ENCODE measurements at places on chromosomes 7 and 10.

DNA sequence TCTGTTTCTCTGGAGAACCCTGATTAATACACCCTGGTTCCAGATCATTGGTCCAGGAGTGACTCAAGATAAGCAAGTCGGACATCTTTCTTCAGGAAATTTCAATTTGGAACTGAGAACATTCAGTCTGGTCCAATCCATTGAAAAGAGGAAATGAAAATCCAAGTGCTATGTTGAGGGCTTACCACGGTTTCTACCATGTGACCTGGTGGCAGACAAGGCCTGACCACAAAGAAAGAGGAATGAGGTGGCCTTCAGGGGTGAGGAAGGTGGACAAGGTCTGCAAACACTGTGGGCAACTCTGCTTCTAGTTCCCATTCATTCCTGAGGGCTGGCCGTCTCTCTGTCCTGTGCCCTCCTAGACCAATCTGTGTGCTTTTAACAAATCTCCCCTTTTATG, 149.2 kb upstream of the GHITM start:
- no peak for DNase-seq

GRCh38 chr7:116950889-116951351, 2.4 kb upstream of the ST7 start:
- no peak for DNase-seq

DNA sequence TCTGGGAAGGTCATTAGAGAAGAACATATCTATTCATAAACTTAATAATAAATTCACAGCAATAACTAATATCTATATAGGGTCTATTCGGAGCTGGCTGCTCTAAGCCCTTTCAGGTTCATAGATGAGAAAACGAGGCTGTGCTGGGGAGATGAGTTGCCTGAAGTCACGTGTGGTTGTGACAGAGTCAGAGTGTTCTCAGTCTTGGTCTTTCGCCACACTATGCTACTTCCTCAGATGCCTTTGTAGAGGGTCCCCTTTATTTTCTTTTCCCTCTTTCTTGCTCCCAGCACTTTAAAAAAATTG, 43.7 kb upstream of the FAM180A start:
- DNase-seq = no peak

DNA sequence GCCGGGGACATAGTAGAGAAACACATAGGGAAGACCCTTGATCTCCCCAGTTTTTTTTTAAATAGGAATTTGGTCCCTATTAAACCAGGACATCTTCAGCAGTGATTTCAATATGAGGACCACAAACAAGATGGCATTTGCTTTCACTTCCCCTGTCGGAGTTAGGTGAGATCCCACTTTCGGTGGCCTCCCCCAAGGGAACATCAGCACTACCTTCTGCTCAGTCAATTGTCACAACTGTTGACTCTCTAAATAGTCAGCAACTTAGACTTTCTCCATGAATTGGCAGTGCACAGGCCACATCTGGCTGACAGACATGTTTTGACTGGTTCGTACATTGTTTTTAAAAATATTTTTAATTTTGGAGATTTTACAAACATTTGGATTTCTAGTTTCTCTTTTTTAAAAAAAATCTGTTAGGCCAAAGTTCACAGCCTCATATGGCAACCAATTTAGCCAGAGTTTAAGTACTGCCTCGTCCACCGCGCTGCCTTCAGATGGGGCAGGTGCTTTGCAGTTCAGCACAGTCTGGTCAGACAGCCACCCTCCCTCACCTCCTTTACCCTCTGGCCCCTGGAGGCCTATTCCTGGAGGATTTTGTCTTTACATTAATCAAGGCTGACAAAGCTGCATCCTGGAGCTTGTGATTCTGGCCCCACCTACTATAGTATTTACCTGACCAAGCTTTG, 139.2 kb upstream of the PRR15 start:
- DNase-seq = no peak

- no peak for DNase-seq
Observed at GRCh38 chr7:77606562-77606961, 69.5 kb downstream of the PTPN12 start.

- DNase-seq = no peak
Observed at GRCh38 chr7:80415522-80415921, 96.3 kb downstream of the GNAT3 start.

DNA sequence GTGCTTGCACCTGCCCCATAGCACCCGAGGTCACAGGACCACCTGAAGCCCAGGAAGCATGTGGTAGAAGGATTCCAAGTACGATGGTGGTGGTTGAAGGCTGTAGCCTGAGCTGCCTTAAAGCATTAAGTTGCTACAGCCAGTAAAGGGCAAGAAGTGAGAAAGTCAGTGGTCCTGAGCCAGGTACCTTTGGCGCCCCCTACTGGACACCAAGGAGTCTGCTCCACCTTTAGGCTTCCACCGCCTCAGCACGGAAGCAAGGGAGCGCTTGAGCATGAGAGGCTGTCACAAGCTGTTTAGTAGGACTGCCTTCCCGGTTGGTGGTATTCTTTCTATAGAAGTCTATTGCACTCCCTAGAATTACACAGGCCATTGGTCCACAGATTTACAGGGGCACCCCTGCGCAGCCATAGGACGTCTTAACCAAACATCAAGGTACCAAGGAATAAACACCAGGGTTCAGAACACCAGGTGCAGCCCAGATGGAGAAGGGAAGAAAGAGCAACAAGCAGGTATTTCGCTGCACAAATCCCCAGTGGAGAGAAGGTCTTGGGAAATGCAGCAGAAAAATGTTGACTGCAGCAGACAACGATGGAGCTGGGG, 2.2 kb downstream of the CRTAC1 start:
- peak; percentile 3 for DNase-seq

GRCh38 chr7:24800073-24800472, 42.8 kb upstream of the GSDME start:
- DNase-seq = no peak

GRCh38 chr10:78542141-78542489, 508.5 kb downstream of the RPS24 start:
- DNase-seq = no peak

DNA sequence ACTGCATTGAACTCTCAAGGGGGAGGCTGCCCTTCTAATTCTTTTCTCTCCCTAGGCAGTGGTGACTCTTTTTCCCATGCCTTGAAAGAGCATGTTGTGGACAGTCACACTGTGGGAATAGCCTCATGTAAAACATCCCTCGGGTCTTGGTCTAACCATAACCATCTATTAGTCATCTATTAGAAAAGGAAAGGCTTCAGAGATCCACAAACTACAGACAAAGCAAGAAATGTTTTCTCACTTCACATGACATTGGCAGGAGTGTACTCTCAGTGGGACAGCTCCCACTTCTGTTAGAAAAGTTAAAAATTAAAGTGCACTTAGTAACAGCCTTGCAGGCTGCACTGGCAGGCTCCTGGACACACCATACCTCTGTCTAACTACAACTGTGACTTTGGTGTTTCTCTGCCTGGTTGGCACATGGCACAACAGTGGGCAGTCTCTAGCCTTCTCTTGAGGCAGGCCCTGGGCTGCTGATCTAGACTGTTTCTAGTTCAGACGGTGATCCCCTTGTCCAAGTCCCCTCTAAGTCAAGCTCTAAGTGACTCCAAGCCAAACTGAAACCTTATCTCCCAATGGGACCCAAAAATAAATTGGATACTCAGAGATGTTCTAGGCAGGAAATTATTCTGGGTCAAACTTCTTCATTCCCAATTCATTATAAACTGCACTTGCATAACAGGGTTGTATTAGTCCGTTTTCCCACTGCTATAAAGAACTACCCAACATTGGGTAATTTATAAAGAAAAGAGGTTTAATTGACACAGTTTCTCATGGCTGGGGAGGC, 57.9 kb upstream of the ITGB1 start:
- DNase-seq = no peak

DNA sequence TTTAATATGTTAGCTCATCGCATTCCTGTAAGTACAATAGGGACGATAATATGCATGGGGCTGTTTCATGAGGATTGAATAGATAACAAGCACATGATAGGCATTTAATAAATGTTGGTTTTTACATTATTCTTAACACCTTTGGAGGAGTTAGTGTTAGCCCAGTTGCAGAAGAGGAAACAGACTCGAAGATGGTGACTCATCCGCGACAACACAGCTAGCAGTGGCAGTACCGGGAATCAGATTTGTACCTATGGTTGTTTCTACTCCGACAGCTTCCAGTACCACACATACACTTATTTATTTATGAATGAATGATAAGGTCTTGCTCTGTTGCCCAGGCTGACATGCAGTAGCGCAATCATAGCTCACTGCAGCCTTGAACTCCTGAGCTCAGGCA, 2.9 kb downstream of the LRMDA start:
- no peak for DNase-seq

GRCh38 chr10:74032900-74033655, 35.2 kb downstream of the VCL start:
- DNase-seq = no peak

GRCh38 chr7:109836016-109836415, 1254.9 kb upstream of the LRRN3 start:
- no peak for DNase-seq

- DNase-seq = no peak
Observed at GRCh38 chr7:157519798-157520244, 183.0 kb downstream of the DNAJB6 start.

DNA sequence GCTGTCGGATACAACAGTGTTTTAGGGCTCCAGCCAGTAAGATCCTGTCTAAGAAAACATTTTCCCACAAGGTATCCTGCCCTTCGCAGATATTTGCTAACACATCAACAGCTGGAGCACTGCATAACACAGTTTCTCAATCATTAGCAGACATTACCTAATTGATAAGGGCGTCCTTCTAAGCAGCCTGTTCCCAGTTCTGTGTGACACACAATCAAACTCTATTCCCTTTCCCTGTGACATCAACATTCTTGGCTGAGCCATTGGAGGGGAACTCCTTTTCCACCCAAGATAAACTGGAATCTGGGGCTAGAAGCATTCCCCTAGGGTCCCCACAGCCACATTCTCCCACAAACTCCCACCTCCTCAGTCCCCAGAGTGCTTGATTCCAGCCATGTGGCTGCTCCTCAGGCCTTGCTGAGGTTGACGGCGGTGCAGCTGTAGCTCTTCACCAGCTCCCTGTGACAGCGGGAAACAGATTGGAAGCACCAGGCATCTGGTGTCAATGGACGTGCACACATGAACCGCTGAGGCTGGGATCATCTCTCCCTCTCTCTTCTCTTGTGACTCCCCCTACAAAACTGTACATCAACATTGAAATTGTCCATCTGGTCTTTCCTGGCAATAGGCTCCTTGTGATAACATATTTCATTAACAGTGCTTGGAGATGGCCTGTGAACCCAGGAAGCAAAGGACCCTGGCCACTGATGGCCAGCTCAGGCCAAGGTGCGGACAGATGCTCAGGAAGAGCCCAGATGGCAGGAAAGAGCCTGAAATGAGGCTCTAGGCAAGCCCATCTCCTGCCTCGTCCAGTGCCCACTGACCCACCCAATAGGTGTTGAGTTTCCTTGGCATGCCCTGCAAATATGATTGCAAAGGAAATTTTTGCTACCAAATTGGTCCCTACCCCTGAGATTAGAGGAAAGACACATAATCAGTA, 131.1 kb upstream of the TBX20 start:
- DNase-seq = no peak

- DNase-seq = no peak
Observed at GRCh38 chr10:120688928-120689327, 162.2 kb upstream of the WDR11 start.

GRCh38 chr7:131557652-131558385, 1.4 kb upstream of the PODXL start:
- no peak for DNase-seq

- DNase-seq = no peak
Observed at GRCh38 chr10:85666102-85666501, 700.5 kb downstream of the GRID1 start.

- no peak for DNase-seq
Observed at GRCh38 chr10:49760789-49761188, 1.3 kb downstream of the OGDHL start.

DNA sequence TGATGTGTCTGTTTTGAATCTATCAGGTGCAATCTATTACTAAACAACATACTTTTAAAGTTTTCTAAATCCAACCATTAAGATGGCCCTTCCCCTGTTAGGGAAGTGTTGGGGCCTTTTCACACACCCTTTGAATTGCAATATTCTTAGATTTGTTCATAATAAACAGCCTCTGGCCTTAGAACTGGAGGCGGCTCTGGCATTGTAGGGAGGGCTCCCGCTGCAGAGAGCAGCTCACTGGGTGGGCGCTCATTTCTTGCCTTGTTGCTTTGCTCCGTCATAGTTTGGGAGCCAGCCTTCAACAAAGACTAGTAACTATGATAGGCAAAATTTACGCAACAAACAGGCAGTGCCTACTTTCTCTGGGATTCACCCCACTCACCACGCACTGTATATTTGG, 4.2 kb upstream of the HOXA10 start:
- no peak for DNase-seq

DNA sequence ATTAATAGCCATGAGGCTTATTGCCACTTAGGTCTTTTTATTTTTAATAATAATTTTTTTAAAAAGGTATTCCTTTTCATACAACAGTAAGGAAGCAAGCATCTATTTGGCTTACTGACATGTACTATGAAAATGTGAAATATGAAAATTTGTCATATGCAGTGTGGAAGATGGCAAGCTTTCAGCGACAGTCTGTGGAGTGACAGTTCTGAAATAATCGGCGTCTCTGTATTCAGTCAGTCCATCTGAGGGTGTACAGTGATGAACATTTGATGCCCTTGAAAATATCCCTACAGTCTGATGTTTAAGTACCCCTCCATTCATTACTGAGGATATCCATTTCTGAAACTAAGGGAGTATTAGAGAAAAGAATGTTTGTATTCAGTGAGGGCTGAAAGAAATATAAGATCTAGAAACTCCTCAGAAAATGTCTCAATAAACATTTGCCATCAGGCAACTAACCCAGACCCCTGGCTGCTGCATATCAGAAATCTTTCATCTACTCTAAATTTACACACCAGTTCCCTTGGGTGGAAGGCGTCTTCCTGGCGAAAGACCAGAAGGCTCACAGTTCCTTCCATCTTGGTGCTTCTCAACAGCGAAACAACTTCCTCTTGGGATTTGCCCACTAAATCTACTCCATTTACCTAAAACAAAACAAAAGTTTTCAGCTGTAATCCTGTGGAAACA, 440.6 kb downstream of the PARD3 start:
- DNase-seq = no peak

DNA sequence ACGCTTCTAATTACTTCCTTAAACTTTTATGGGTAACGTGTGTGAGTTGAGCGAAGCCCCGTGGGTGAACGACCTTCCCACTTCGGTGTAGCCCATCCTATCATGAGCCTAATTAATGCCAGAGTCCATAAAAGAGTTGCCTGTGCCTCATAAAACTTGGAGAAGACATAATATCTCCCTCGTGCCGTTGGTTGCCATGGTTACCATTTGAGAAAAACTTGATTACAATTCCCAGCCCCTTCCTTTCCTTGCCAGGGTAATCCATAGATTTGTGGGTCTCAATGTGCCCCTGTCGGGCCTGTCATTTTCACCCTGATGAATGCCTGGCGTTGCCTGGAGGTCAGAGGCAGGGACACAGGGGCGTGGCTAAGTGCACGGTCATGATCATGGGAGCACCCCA, 127.1 kb downstream of the GLRX3 start:
- DNase-seq = no peak

GRCh38 chr7:621572-622285, 102.1 kb upstream of the PDGFA start:
- DNase-seq = no peak

GRCh38 chr10:25813511-25813910, 120.5 kb upstream of the MYO3A start:
- no peak for DNase-seq

- no peak for DNase-seq
Observed at GRCh38 chr7:95865716-95866371, 93.5 kb downstream of the DYNC1I1 start.
